ENCODE measurements at places on chromosomes 2 and 18.

GRCh38 chr18:41146301-41146700 is 808.7 kb upstream of the PIK3C3 start:
- no peak for DNase-seq

- no peak for DNase-seq
Measured at GRCh38 chr2:77713412-77713811, 191.2 kb upstream of the LRRTM4 start.

- no peak for DNase-seq
Measured at GRCh38 chr2:10518470-10519393, 70.6 kb upstream of the ODC1 start.

- DNase-seq, result no peak
Measured at GRCh38 chr2:66113988-66114625, 320.8 kb upstream of the MEIS1 start.

DNA sequence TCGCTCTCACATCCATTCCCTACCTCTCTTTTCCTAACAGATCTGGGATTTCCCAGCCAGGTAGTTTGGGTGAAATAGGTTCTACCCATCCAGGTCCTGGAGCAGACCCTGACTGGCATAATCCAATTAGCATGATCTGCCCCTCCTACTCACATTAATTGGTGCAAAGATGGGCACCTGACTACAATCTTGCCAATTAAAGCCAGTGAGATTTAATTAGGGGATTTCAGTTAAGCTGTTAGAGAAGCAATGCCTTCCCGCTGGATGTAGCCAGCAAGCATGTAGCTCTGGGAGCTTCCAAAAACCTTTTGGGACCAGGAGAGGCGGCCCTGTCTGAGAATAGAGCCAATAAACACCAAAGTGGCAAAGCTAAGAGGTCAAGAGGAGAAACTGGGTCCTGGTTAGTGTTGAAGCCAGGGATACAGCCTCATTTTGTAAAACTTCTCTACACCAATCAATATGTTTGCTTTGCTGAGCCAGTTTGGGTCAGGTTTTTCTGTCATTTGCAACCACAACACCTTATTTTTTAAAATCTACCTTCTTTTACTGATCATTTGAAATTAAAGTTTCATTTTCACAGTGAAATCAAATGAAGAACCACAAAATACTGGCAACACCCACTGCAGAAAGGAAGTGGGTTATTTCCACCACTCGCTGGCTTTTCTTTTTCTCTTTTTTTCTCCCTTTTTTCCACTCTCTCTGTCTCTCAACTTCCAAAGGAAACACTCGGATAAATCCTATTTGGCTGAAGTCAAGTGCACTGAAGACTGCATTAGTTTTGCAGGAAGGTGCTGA is 3.2 kb upstream of the TTC39C start:
- no peak for DNase-seq

- peak; percentile 52 for DNase-seq
Measured at GRCh38 chr2:109128048-109128615, 873 bp upstream of the SH3RF3 start.

- no peak for DNase-seq
Measured at GRCh38 chr2:118852605-118853128, 5.2 kb upstream of the EN1 start.

DNA sequence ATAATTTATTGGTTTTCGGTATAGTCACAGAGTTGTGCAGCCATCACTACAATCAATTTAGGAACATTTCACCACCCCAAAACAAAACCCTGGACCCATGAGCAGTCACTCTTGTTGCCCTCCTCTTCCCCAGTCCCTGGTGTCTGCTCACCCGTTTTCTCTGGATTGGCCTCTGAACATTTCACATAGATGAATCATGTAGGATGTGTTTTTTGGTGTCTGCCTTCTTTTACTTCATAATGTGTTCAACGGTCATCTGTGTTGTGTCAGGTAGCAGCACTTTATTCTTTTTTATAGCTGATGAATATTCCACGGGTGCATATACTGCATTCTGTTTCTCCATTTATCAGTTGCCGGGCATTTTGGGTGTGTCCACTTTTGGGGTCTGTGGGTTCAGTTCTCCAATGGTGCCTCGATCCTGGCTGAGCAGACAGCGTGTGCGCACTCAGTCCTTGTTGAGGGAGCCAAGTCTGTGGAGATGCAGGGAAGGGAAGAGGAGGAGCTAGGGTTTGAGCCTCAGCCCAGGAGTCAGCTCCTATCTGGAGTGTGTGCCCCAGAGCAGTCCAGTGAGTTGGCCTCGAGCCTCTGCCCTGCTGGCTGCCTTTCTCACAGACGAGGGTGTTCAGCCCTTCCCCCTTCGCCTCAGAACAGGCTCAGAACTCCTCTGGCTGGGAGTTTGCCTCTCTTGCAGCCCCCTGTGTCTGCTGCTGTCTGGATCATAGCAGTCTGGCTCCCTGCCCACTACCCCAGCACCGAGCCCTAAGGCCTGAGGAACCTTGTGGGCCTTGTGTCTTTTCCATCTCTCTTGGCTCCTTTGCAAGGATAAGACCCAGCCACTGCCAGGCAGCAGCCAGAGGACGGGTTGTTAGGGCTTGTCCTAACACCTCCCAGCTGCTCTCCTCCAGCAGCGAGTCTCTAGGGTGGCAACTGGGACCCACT is 18.0 kb downstream of the C2orf74 start:
- DNase-seq, result no peak

Data from activated T-cell treated with anti-CD3 and anti-CD28 coated beads for 1 hour (primary cell).